ENCODE measurements at places on chromosomes 12 and 14.

- DNase-seq = peak; percentile 11
Observed at GRCh38 chr12:75837700-75838099, 193.9 kb downstream of the PHLDA1 start.

DNA sequence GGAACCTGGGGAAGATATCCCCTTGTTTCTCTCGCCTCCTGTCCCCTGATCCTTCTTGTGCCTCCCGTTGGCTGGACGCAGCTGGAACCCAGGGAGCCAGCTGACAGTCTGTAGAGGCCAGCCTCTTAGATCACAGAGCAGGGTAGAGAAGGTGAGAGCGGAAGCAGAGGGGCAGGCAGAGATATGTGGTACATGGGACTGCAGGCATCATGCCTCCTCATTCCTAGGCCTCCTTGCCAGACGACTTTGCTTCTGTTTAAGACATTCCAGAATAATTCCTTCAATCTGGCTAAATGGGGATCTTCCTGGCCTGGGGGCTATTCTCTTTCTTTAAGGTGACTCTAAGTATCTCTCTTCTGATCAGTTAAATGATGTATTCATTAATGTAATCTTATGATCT lies 89.4 kb upstream of the MAX start:
- DNase-seq = no peak

DNA sequence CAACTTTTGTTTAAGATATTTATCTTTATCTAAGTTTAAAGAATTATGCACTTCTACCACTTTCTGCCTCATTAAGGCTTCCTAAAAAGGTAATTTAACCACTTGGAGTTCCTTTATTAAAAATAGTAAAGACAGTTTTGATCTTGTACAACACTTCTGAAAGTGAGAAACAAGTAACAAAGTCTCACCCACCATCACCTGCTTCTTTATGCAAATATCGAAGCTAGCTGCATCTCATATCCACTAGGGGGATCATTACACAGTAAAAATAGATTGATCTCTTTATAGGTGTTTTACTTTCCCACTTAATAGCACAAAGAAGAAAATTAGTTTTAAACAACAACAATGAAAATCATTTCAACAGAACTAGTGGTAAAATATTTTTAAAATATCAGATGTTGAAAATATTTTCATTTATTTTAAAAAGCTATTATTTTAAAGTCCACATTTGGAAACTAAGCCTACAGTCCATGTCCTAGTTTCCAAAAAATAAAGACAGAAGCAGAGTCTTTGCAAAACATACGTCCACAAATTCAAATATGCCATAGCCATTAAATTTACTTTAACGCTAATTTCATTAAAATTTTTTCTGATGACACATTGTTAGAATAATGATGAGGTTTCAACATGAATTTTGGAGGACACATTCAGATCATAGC lies 160.0 kb upstream of the SOX5 start:
- no peak for DNase-seq

GRCh38 chr12:633731-634130 lies 29.5 kb downstream of the NINJ2 start:
- no peak for DNase-seq

GRCh38 chr14:99424306-99424877 lies 56.3 kb downstream of the SETD3 start:
- DNase-seq = no peak

DNA sequence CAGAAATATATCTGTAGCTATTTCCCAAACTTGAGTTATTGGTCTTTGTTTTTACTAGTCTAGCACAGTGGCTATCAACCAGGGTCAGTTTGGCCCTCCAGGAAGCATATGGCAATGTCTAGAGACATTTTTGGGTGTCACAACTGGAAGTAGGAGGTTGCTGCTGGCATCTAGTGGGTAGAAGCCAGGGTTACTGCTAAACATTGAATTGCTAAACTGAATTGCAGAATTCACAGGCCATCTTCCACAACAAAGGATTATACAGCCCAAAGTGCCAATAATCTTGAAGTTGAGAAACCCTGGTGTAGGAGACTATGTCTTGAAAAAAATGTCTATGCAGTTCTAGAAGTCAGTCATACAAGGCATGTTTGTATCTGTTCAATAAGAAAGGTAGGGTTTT lies 27.7 kb downstream of the ARHGAP5 start:
- DNase-seq = no peak

GRCh38 chr14:79600406-79600805 lies 610.9 kb downstream of the DIO2 start:
- no peak for DNase-seq

DNA sequence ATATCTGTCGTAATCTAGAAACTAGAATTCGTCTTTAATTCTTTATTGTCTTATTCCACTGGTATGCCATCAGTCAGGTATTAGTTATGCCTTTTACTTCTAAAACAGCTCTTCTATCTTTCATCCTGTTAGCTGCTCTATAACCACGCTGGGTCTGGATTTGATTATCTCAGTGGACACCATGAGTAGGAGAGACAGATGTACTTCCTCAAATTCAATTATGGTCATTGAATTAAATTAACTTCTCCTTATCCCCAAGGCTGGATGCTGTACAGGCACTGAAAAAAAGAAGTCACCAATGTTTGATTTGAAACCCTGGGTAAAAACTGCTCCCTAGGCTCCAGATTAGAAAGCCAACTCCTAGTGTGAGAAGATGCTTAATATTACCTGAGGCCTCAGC lies 107.3 kb downstream of the PIK3C2G start:
- no peak for DNase-seq

GRCh38 chr12:57173089-57173488 lies 25.7 kb upstream of the LRP1-AS start:
- no peak for DNase-seq

DNA sequence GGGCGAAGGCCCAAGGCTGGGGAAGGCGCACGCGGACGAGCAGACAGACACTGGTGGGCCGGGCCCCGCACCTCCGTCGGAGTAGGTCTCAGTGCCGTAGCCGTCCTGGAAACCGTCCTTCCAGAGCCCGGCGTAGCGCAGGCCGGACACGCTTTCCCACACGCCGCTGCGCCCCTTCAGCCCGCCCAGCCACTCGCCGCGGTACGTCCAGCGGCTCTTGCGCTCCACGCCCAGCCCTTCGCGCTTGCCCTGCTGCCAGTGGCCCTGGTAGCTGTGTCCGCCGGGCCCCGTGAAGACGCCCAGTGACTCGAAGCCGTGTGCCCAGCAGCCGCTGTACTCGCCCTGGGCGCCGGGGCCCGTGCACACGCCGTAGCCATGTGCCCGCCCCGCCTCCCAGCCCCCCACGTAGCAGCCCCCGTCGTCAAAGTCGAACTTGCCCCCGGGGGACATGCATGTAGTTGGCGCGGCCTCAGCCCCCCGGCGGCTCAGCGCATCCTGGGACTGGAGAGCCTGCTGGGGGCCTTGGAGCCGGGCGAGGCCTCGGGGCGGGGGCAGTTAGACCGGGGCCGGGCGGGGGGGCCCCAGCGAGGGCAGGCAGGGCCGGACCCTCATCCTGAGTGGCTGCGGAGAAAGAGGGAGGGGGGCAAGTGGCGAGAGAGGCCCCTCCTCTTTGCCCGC lies 1.4 kb downstream of the JPH4 start:
- peak; percentile 73 for DNase-seq

- no peak for DNase-seq
Observed at GRCh38 chr14:54698501-54698900, 131.6 kb downstream of the SAMD4A start.

DNA sequence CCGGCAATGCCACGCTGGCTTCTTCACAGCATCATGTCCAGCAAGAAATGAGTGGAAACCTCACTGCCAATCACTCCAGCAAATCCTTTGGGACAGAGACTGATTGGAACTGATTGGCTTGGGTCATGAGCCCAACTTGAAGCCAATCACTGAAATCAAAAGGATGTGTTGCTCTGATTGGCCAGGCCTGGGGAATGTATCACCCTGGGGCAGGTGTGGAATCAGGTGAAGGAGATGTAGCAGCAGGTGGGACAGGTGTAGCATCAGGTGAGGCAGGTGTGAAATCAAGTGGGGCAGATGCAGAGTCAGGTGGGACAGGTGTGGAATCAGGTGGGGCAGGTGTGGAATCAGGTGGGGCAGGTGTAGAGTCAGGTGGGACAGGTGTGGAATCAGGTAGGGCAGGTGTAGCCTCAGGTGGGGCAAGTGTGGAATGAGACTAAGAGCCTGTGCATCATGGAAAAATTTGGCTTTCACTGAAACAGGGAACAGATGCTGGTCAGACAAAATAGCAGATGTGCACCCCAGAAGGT lies 206.4 kb downstream of the SLC15A4 start:
- DNase-seq = no peak

DNA sequence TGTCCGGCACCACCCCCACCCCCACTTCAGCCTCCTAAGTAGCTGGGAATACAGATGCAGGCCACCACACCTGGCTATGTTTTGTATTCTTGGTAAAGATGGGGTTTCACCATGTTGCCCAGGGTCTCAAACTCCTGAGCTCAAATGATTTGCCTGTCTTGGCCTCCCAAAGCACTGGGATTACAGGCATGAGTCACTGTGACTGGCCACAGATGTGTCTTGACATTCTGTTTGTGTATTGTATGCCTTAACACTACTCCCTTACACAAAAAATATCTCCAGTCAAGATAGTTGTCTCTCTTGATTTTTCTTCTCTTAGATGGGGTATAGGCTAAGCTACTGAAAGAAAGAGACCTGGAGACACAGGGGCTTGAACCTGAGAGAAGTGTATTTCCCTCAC lies 17.6 kb downstream of the CLEC14A start:
- DNase-seq = no peak

- DNase-seq = no peak
Observed at GRCh38 chr12:22332202-22332601, 2.3 kb downstream of the ST8SIA1 start.

DNA sequence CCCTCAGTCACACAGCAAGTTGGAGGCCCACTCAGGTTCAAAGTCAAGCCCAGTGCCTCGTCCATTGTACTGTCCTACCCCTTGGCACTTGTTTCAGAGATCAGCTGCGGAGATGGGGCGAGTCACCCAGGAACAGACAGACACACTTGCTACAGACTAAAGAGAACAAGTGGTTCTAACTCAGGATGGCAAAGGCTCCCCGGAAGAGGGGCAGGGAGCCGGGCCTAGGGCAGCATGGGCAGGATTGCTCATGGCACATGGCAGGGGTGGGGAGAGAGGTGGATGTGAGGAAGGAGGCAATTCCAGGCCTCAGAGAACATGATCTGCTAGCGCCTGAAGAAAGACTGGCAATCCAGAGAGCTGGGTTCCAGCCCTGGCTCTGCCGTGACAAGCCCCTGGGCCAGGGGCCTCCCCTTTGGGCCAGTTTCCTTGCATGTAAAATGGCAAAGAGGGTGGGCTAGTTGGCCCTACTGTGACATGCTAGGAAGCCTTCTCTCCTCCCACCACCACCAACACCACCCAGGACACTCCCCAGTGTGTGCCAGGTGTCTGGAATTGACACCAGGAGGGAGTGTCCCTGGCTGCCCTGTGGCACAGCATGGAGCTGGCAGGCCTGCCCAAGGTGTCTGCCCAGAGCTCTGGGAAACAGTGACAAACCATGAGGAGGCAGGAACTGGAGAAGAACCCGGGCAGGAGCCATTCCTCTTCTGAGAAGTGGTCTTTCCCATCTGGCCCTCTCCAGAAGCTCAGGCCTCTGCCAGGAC lies 24.0 kb upstream of the IRF2BPL start:
- DNase-seq = no peak

- DNase-seq = no peak
Observed at GRCh38 chr12:21438643-21439042, 1.2 kb downstream of the PYROXD1 start.

DNA sequence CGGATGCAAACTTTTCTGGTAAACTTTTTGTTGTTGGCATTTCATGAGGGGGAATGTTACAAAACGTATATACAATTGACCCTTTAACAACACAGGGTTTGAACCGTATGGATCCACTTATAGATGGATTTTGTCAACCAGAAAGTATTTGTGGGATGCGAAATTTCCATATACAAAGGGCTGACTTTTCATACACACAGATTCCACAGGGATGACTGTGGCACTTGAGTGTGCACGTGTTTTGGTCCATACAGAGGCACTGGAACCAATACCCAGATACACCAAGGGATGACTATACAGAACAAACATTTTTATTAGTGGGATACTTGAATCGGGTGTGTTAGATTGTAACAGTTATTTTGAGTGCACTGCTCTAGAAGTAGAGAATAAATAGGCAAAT lies 29.8 kb upstream of the CCT2 start:
- no peak for DNase-seq

DNA sequence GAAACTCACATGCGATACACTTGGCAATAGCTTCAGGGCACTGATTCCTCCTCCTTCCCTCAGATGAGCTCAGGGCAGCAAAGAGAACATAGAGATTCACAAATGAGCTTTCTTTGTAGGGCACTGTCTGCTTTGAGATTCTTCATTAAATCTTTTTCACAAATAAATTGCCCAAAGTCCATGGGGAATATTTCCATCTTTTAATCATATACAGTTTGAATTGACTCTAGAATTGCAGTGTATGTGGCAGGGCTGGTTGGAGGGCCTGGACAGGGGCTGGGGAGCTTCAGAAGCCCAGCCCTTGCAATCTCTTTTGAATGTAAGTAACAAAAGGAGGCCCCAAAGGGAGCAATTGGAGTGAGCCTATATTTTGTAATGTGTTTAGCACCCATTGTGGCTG lies 197.5 kb downstream of the NOVA1 start:
- no peak for DNase-seq

DNA sequence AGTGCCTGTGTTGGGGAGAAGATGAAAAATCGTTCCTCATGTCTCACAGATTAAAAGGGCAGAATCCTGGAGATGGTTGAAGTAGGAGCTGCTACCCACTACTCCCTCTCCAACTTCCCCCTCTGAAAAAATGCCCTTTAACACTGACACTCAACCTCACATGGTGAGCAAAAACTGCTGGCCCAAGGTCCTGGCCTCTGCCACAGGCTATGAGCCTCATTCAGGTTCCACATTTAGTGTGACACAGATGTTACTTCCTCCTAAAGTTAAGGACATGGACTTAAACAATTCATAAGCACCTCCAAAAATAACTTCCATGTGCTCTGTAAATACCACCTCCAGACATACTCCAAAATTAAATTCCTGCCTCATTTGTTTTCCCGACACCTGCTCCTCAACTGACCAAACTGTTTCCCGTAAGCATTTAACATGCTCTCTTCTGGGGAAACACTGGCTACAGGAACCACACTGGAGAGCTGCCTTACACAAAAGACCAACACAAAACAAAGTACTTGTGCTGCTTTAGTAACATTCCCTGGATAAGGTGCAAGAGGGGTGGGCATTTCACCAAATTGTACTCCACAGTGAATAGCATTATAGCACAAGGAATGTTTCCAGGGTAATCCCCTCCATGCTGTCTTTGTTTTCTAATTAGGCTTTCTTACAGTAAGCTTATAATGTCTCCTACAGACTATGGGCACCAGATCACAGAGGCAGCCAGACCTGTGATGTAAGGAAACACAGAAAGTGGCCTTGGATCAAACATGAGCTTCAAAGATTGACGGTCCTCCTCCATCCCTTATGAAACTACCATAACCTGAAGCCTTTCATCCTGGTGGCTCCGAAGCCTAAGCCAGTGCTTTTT lies 57.0 kb downstream of the PHLDA1 start:
- peak; percentile 17 for DNase-seq

Measured in D721Med (cell line).